Activated CD8-positive, alpha-beta T cell treated with anti-CD3 and anti-CD28 coated beads for 36 hours (primary cell): ENCODE measurements at places on chromosomes 2 and 18. TPM values are rescaled to one million over a fixed set of nuclear protein-coding genes. Genes with fewer than 3 reads are reported as not detected.

Gene GULP1
- not detected for total RNA-seq

DNA sequence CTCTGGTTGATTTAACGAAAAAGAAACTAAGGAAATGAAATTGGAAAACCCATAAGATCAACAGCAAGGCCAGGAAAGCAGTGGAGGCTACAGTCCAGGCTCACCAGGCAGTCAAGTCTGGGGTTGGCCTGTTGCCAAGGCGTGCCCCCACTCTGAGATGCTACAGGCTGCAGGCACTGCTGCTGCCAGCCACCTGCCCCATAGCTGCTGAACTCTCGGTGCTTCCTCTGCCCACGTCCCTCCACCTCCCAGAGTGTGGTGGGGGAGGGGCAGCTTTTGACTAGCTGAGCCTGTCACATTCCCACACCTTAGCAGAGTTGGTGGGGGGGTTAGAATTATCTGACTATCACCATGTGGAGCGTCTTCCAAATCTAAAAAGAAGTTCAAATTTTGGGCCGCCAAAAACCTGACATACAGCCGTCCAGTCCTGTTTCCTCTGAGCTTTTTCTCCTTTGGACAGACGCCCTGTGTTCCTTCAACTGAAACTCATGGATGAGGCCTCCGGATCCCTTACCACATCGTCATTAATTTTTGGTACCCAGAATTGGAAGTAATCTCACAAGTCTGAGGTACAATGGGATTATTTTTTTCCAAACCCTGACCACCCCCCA lies 3.9 kb upstream of the SH3RF3 start:
- no peak overlapping the region for H3K4me3 ChIP-seq
- H3K4me1 ChIP-seq: peaks cover 27% of the 10 kb centered on the region
- H3K36me3 ChIP-seq: no peaks in the 10 kb centered on the region

GRCh38 chr18:45519411-45520280 lies 95.6 kb upstream of the SLC14A2 start:
- no peaks in the 10 kb centered on the region for H3K36me3 ChIP-seq
- H3K27me3 ChIP-seq: peaks cover 3% of the 10 kb centered on the region
- H3K27ac ChIP-seq: no peak overlapping the region
- no peaks in the 10 kb centered on the region for H3K4me1 ChIP-seq

GRCh38 chr2:104762031-104762430 lies 91.9 kb upstream of the POU3F3 start:
- no peak for DNase-seq
- no peak overlapping the region for H3K27ac ChIP-seq
